Astrocyte of the spinal cord (primary cell): ENCODE measurements at places on chromosomes 1 and 21.
A peak's percentile ranks its signal among the peaks of the same experiment; 100 is the strongest.

GRCh38 chr1:110285316-110285715 lies 53.9 kb upstream of the RBM15 start:
- DNase-seq: no peak

DNA sequence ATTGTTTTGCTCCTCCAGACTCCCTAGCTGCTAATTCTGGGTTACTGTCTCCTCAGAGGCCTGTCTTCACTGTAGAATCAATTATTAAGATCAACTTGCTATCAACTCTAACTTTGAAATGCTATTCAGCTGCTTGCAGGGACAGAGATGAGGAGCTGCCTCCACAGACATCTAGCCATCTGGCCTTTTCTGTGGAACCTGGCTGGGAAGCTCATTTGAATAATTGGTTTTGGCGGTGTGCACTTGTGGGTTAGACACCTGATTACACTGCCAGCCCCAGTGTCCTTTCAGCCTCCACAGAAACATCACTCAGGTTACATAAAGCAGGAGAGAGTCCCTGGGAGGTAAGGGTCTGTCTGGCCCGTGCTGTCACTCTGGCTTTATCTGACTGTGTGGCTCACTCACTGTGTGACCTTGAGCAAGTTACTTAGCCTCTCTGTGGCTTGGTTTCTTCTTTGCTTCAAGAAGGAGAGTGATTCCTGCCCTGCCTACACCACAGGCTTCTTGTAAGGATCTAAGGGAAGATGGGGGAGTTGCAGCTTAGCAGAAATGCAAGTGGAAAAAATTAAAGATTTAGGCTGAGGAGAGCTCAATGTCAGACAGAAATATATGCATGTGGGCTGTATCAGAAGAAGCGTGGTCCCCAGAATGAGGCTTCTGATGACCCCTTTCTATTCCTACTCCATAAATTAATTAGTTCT lies 131.6 kb downstream of the BEND5 start:
- no peak for DNase-seq

DNA sequence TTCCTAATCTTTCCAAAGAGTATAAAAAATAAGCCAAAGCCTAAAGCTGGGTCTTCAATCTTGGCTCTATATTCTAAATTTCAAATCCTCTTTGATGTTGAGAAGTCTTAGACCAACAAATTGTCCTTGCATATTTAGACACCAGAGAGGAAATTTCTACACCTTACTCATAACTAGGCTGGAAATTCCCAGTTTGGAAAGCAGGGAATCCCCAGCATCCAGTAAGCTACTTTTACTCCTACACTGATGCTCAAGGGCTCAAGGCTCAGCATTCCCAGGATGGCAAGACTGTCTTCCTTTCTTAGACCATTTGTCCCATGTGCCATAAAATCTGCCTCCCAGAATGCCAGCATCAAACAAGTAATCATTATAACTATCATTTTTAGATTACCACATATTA lies 28.3 kb downstream of the PRDX6 start:
- no peak for DNase-seq

DNA sequence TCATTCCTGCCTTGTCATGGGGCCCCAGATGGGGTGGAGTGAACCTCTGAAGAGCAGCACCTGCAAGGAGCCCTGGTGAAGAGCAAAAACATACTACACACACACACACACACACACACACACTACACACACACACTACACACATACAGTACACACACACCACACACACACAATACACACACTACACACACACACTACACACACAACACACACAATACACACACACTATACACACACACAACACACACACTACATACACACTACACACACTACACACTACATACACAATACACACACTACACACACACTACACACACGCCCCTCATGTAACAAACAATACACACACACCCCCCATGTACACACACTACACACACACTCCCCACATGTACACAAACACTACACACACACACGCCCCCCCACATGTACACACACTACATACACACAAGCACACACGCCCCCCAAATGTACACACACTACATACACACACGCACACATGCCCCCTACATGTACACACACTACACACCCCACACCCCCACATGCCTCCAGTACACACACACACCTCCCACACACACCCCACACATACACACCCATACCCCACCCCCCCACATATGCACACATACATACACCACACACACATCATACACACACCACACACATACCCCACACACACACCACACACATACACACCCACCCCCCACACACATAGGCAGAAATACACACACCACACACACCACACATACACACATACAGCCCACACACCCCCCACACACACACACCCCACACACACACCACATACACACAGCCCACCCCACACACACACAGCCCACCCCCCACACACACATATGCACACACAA lies 9.3 kb downstream of the SLC2A5 start:
- no peak for DNase-seq

GRCh38 chr1:77742011-77742555 lies 17.6 kb downstream of the USP33 start:
- DNase-seq: no peak

DNA sequence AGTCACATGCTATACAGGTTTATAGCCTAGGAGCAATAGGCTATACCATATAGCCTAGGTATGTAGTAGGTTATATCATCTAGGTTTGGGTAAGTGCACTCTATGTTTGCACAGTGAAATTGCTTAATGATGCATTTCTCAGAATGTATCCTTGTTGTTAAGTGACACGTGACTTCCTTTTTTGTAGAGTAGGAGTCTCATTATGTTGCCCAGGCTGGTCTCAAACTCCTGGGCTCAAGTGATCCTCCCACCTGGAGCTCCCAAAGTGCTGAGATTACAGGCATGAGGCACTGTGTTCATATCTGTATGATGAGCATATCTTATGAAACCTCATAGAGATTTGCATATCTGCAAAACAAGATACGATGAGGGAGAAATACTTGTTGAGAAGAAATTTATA lies 13.8 kb upstream of the ABCB10 start:
- no peak for DNase-seq

DNA sequence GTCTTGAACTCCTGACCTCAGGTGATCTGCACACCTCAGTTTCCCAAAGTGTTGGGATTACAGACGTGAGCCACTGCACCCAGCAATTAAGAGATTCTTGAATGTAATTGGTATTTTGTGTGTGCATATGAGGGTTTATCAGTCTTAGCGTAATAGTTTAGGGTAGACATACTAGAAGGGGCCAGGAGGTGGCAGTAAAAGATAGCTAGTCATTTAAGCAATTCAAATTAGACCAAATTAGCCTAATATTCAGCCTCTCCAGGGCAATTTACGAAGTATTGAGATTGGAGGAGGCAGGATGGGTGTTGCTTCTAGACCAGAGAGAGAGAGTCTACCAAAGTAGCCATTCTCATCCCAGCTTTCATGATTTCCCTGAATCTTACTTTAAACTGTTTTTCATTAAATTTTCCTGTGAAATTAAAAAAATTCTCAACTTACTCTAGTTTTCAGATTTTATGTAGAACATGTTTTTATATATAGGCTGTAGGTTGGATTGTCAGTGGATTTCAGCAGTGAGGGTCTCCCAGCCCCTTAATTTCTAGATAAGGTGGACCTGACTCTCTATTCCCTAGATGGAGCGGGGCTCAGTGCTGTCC lies 119.7 kb downstream of the HHAT start:
- peak; percentile 67 for DNase-seq

GRCh38 chr1:9481048-9481447 lies 58.2 kb upstream of the SLC25A33 start:
- no peak for DNase-seq

DNA sequence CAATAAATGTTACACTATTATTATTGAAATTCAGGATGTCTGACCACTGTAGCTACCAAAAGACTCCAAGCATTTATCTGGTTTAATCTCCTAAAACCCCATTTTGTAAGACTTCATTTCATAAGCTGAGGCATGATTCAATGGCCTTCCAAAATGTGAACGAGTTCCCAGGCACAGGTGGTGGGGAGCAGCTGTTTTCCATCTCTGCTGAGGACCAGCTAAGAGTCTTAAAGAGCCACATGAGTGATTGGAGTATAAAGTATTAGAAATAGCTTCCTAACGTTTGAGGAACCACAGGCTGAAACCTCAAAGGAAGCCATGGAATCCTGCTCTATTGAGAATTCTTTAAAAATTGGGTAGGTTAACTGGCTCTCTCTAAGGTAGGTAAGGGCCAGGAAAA lies 44.9 kb downstream of the SEC16B start:
- peak; percentile 35 for DNase-seq

GRCh38 chr21:31265366-31266013 lies 78.6 kb downstream of the TIAM1 start:
- no peak for DNase-seq

- DNase-seq: no peak
Measured at GRCh38 chr21:45959182-45959581, 22.4 kb upstream of the COL6A1 start.

DNA sequence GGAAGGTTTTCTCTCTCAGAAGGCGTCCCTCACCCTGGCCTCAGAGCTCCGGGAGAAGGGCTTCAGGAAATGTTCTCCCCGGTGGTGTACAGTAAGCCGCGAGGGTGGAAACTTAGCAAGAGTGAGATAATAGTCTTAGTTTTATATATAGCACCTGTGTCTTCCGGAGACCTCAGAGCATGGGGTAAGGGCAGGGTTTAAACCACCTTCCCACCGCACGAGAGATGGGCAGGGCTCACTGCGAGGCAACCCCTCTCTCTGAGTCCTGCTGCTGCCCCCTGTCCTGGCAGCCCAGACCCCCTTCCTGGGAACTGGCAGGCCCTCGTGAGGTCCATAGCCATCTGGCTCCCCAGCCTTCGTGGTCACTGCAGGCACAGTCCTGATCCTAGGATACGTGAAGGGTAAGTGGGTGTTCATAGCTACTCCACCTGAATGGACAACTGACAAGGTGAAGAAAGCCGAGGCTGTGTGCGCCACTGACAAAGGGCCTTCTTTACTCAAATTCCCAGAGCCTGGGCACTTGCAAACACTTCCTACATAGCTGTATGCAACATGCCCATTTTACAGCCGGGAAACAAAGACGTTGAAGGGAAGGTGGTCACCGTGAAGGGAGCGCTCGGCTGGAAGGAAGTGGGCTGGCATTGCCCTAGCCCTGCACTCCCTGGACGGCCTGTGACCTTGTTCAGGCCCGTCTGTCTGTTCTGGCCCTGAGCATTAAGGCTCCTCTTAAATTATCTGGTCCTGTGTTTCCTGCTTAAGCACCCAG lies 26.9 kb downstream of the ITPKB start:
- DNase-seq: no peak

GRCh38 chr1:39048745-39049370 lies 22.7 kb downstream of the NDUFS5 start:
- no peak for DNase-seq

- DNase-seq: no peak
Measured at GRCh38 chr1:25773441-25774125, 26.4 kb upstream of the SELENON start.

GRCh38 chr1:156577550-156577949 lies 2.0 kb upstream of the TTC24 start:
- DNase-seq: no peak

- DNase-seq: peak; percentile 97
Measured at GRCh38 chr1:77370583-77371306, 88.9 kb downstream of the AK5 start.

GRCh38 chr1:81525085-81525484 lies 275.6 kb upstream of the ADGRL2 start:
- no peak for DNase-seq

DNA sequence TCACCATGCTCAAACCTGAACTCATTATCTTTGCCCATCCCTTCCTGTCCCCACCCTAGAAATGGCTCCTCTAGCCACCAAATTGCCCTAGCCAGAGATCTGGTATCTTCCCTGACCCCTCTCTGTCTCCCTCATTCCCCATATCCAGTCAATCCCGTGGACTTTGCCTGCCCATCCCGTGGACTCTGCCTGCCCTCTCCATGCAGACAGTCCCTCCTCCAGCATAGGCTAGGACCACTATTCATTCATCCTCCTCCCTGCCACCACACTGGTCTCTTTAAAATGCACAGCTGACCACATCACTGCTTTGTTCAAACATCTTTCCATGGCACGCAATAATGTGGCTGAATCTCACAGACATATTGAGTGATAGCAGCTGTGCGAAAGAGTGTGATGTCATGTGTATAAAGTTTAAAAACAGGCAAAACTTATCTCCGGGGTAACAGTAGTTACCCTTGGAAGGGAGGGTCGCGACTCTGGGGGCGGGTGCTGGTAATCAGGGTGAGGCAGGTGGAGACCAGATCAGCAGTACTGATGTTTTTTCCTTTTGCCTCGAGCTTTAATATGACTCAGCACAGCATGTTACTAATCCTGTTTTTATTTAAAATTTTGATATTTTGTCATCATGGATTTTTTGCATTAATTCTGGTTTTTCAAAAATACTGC lies 4.8 kb upstream of the SLC2A1 start:
- peak; percentile 82 for DNase-seq
